Endothelial cell of umbilical vein (primary cell): ENCODE measurements at places on chromosomes 2 and 18. TPM values are rescaled to one million over a fixed set of nuclear protein-coding genes. Genes with fewer than 3 reads are reported as not detected.

PIAS2 gene
- 27.7 and 34.3 TPM in 2 replicates for total RNA-seq

PSTPIP2 gene
- 1.6 and 3.4 TPM in 2 replicates for total RNA-seq

GALNT14 gene
- total RNA-seq: 0.35 and 0.40 TPM in 2 replicates

LONRF2 gene
- not detected in 2 replicates for total RNA-seq

ASPRV1 gene
- 0.15 and 0.48 TPM in 2 replicates for total RNA-seq

AOX1 gene
- 0.23 and 0.46 TPM in 2 replicates for total RNA-seq

NXPH2 gene
- not detected in 2 replicates for total RNA-seq

LOXL3 gene
- 0.95 and 0.97 TPM in 2 replicates for total RNA-seq

ZAP70 gene
- total RNA-seq: not detected in 2 replicates

ORC4 gene
- total RNA-seq: 24.5 and 27.0 TPM in 2 replicates

KLHL29 gene
- total RNA-seq: 10.6 and 12.7 TPM in 2 replicates

SNRNP200 gene
- 117 and 124 TPM in 2 replicates for total RNA-seq

SKA1 gene
- 21.9 and 23.9 TPM in 2 replicates for total RNA-seq

ITGA6 gene
- 174 and 208 TPM in 2 replicates for total RNA-seq

COLEC12 gene
- total RNA-seq: 13.8 and 17.1 TPM in 2 replicates

GPC1 gene
- 23.9 and 31.1 TPM in 2 replicates for total RNA-seq

IL1F10 gene
- total RNA-seq: not detected in 2 replicates

CNGA3 gene
- not detected in 2 replicates for total RNA-seq

CTNNA2 gene
- total RNA-seq: not detected in 2 replicates

MLPH gene
- not detected in 2 replicates for total RNA-seq

IL36B gene
- not detected in 2 replicates for total RNA-seq

FAM124B gene
- total RNA-seq: 81.4 and 82.0 TPM in 2 replicates

ALPG gene
- total RNA-seq: not detected in 2 replicates

E2F6 gene
- 14.6 and 15.7 TPM in 2 replicates for total RNA-seq

GALNT13 gene
- 0.18 TPM in 1 of 2 replicates, not detected in the other for total RNA-seq

ASB18 gene
- not detected in 2 replicates for total RNA-seq

ANTXR1 gene
- total RNA-seq: 10.7 and 17.3 TPM in 2 replicates

CROCC2 gene
- not detected in 2 replicates for total RNA-seq

TMEM163 gene
- total RNA-seq: 1.0 and 1.3 TPM in 2 replicates

POTEI gene
- 0.13 and 0.16 TPM in 2 replicates for total RNA-seq

SGPP2 gene
- not detected in 2 replicates for total RNA-seq

PID1 gene
- not detected in 2 replicates for total RNA-seq

MAB21L4 gene
- total RNA-seq: not detected in 2 replicates

NAT8 gene
- not detected in 2 replicates for total RNA-seq

IDH1 gene
- 107 and 124 TPM in 2 replicates for total RNA-seq

RAB6D gene
- total RNA-seq: not detected in 2 replicates

C2orf66 gene
- total RNA-seq: 0.27 and 0.39 TPM in 2 replicates

AQP12B gene
- total RNA-seq: not detected in 2 replicates

SERPINB11 gene
- not detected in 2 replicates for total RNA-seq

PHLPP1 gene
- 10.8 and 11.2 TPM in 2 replicates for total RNA-seq

TMEM150A gene
- 14.6 and 17.7 TPM in 2 replicates for total RNA-seq

CFC1 gene
- total RNA-seq: not detected in 2 replicates

SLC38A11 gene
- total RNA-seq: not detected in 2 replicates

SULT1C2 gene
- not detected in 2 replicates for total RNA-seq

GREB1 gene
- total RNA-seq: 0.23 and 0.58 TPM in 2 replicates

SERPINB2 gene
- total RNA-seq: 0.24 and 0.39 TPM in 2 replicates

COX5B gene
- 159 and 167 TPM in 2 replicates for total RNA-seq

CCDC93 gene
- 29.3 and 35.1 TPM in 2 replicates for total RNA-seq

NEUROD1 gene
- total RNA-seq: not detected in 2 replicates

NPPC gene
- not detected in 2 replicates for total RNA-seq

FEV gene
- total RNA-seq: not detected in 2 replicates

OTOS gene
- total RNA-seq: not detected in 2 replicates
